NCI-H82 (cell line): ENCODE measurements at places on chromosomes 1 and 21.
A peak's percentile ranks its signal among the peaks of the same experiment; 100 is the strongest.

DNA sequence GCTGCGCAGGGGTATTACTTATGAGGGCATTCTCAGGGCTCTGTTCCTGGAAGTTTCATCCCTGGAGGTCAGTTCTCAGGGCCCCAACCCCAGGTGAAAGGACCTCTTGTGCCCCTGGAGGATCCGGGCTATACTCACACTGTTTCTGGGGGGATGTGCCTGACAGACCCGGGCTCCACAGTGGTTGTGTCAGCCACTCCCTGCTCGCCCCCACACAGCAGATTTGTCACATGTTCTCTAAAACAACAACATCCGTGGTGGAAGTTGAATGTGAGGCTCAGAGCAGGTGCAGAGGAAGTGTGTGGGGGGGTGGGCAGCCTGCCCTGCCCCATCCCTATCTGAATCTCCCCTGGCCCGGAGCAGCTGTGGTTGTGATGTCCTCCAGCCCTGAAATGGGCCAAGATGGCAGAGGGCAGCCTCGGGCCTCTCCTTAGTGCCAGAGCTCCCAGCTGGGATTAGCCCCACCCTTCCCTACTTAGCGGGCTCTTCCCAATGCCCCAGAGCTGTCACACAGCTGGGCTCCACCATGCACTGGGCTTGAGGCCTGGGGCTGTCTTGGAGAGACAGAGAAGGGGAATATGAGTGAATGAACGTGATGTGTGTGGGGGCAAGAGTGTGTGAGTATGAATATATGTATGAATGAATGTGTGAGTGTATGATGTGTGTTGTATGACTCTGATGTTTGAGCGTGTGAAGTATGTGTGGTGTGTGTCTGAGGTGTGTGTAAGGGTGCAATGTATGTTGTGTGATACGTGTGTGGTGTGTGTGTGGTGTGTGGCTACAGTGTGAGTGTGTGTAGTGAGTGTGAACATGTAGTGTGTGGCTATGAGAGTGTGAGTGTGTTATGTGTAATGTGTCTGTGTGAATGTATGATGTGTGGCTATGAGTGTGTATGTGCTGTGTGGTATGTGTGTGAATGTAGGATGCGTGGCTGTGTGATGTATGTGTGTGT is 1.5 kb upstream of the FCMR start:
- DNase-seq, result no peak

GRCh38 chr1:56414728-56415224 is 164.6 kb downstream of the PLPP3 start:
- no peak for DNase-seq

DNA sequence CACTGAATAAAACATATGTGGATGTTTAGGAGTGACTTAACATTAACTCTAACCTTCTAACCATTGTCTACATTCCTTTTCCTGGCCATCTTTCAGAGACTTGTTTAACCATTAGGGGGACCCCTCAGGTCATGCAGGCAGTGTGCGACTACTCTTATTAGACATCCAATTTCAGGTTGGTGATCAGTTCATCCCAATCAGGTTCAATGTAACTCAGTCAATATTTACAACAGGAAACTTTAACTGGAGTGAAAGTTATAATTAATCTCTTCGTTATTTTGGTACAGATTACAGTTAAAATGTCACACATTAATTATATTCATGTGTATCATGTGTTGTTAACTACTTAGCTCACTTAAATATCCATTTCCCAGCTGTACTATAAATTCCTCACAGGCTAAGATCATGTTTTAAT is 68.8 kb upstream of the RGS1 start:
- peak; percentile 65 for DNase-seq

- peak; percentile 5 for DNase-seq
These were observed 19.1 kb downstream of the ABCA4 start for GRCh38 chr1:94101613-94102525.

GRCh38 chr1:890661-891060 is 33.1 kb upstream of the SAMD11 start:
- DNase-seq, result no peak

DNA sequence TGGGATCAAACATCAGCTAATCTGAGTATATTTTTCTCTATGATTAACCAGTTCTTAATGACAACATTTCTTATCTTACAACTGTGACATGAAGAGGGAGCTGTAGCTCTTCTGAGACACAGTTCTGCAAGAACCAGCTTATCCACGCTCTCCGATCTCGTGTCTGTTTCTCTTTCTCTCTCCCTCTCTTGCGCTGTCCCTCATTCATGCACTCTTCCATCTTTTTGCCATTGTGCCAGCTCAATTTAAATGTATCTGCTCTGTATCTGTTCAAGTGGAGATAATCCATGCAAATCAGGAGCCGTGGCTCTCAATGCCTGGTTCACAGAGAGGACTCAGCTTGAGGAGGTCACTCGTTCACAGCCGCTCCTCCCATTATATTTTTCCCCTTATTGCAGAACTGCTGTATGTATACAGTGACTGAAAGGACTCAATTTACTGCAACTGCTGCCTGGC is 494.7 kb upstream of the ADGRL2 start:
- peak; percentile 80 for DNase-seq
